ENCODE measurements at places on chromosomes 2 and 18.
A peak's percentile ranks its signal among the peaks of the same experiment; 100 is the strongest.

GRCh38 chr2:234076451-234076850, 25.9 kb downstream of the SPP2 start:
- DNase-seq, result no peak

DNA sequence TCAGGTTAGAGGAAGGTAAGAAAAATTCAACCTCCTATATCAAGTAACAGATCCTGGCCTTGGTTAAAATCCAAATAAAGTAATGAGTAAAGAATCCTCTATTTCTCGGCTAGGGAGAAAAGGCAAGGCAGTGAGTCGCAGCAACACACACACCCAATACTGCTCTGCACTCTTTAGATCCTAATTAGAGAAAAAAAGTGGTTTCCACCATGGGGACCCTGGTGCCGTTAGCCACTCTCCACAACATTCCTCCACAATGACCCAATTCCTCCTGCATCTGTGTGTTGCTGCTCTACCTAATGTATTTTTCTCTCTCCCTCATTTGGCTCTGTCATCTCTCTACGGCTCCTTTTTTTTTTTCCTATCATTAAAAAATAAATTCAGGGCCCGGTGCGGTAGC, 462.7 kb downstream of the METTL4 start:
- no peak for DNase-seq

DNA sequence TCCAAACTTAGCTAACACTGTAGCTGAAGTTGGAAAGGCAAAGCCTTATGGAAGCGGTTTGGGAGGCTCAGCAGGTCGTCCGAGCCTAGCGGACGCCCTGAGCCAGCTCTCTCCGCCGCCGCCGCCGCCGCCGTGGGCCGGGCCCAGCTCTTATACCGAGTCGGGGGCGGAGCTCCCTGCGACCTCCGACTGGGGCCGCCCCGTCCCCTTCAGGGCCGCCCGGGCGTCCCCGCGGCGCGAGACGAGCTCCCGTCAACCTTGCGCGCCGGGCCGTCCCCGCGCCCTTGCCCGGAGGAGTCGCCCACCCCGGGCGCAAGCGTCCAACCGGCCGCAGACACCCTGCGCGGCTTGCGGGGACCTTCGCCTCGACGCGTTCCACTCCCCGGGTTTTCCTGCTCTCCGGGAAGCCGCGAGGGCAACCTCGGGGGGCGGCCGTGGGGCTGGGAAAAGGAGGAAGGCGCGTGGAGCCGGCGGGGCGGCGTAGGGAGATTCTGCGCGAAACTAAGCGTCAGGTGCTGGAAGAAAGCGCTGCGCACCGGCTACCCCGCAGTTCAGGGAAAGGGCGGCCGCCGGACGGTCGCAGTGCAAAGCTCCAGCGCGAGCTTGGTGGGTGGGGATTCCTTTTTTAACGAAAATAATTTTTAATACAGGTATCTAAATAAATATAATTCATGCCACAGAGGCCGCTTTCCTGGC, at the start of gene SLC40A1:
Gene SLC40A1 (minus strand): TSS at position 129 of the 696 bp plus-strand sequence. CDS start 326 bp downstream, outside the sequence.
- peak; percentile 83 for DNase-seq

- DNase-seq, result no peak
Observed at GRCh38 chr2:112164876-112165275, 26.7 kb downstream of the FBLN7 start.

- no peak for DNase-seq
Observed at GRCh38 chr2:15937882-15938802, 2.2 kb upstream of the MYCN start.

GRCh38 chr2:100603948-100604633, 41.3 kb downstream of the PDCL3 start:
- DNase-seq, result no peak

- DNase-seq, result no peak
Observed at GRCh38 chr18:62170857-62171256, 16.0 kb downstream of the PIGN start.

DNA sequence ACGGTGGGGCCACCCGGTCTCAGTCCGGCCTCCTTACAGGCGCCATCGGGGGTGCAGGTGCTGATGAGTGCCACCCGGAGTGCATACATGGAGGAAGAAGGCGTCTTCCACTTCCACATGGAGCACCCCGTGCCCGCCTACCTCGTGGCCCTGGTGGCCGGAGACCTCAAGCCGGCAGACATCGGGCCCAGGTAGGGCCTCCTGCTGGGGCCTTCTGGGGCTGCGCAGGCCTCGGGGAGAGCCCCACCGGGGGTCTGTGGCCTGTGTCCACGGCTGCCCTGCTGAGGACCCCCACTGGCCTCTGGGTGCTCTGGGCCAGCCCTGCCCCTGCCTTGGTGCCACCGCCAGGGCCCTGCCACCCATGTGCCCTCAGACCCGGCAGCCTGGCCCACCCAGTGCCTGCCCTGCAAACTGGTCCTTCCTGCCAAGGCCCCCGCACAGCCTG, 4.8 kb downstream of the RNPEPL1 start:
- no peak for DNase-seq

GRCh38 chr2:182134201-182134600, 148.5 kb downstream of the PPP1R1C start:
- DNase-seq, result no peak

GRCh38 chr2:74867841-74868658, 34.1 kb downstream of the HK2 start:
- DNase-seq, result no peak

DNA sequence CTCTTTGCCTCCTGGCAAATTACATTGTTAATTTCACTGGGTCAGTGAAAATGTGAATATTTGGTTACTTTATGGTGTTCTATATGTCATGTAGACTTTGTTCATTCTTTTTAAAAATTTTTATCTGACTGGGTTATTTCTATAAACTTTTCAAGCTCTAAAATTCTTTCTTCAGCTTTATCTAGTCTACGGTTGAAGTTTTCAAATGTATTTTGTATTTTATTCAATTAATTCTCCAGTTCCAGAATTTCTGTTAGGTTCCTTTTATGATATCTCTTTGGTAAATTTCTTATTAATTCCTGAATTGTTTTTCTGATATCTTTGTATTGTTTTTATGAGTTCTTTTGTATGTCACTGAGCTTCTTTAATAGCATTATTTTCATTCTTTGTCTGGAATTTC, 228.1 kb downstream of the LPIN1 start:
- no peak for DNase-seq

- DNase-seq, result no peak
Observed at GRCh38 chr2:170212625-170213280, 34.8 kb downstream of the MYO3B start.

DNA sequence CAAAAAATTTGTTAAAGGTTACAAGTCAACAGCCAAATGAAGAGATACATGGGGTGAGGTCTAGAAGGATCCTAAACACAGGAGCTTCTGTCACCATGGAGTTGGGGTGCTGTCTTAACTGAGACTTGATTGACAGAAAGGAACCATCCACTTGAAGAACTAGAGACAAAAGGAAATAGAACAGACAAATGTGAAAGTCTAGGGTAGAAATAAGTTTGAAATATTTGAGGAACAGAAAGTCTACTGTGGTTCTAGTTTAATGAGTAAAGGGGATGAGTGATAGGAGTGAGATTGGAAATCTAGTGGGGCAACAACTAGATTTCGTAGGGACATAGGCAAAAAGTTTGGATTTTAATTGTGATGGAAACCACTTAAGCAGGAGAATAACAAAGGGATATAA, 18.7 kb downstream of the RBBP8 start:
- DNase-seq, result no peak

GRCh38 chr2:119728421-119728820, 31.3 kb upstream of the PTPN4 start:
- DNase-seq, result no peak

- no peak for DNase-seq
Observed at GRCh38 chr2:120783969-120784372, 48.3 kb downstream of the GLI2 start.

GRCh38 chr18:45006934-45007333, 326.2 kb downstream of the SETBP1 start:
- no peak for DNase-seq

GRCh38 chr2:238502956-238503791, 76.4 kb downstream of the ASB1 start:
- DNase-seq, result no peak

DNA sequence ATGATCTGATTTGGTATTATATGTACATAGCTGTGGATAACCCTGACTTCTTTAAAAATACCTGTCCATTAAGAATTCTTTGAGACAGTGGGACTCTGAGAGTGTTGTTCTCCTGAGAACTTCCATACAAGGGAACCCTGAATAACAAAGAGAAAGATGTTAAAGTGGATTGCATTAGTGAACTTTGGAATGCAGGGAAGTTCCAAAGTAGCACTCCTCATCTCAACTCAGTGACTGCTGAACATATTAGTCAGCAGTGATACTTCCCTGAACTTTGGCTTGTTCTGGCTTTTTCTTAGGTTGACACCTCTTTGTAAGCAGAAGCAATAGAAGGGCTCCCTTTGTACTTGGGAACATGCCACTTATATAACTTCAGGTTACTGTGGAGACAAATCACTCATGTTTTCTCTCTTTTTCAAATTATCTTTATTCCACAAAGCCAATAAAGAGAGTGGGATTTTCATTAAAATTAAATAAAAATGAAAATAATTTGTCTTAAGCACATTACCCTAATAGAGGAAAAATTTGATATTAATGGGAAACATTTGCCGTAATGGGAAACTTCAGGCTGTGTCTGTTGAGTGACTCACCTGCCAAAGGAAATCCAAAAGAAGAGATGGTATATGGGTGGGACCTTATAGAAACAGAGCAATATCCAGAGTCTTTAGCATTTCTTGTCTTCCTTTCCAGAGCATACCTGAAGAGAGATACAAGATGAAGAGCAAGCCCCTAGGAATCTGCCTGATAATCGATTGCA, 33.3 kb downstream of the CFLAR start:
- no peak for DNase-seq

- no peak for DNase-seq
Observed at GRCh38 chr2:20577495-20578235, 73.2 kb downstream of the HS1BP3 start.

Measured in NCI-H1436 (cell line).